Activated T-cell treated with anti-CD3 and anti-CD28 coated beads for 1 hour (primary cell): ENCODE measurements at places on chromosomes 4 and X.

DNA sequence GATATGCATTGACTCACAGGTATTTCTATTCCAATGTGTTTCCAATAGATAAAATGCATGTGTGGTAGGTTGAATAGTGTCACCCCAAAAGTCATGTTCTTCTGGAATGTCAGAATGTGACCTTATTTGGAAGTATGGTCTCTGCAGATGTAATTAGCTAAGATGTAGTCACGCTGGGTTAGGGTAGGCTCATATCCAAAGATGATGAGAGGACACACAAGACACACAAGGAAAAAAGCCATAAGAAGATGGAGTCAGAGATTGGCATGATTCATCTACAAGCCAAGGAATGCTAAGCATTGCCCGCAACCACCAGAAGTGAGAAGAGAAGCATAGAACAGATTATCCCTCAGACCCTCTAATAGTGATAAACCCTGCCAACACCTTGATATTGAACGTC lies 17.5 kb downstream of the ZNF330 start:
- no peak for DNase-seq

DNA sequence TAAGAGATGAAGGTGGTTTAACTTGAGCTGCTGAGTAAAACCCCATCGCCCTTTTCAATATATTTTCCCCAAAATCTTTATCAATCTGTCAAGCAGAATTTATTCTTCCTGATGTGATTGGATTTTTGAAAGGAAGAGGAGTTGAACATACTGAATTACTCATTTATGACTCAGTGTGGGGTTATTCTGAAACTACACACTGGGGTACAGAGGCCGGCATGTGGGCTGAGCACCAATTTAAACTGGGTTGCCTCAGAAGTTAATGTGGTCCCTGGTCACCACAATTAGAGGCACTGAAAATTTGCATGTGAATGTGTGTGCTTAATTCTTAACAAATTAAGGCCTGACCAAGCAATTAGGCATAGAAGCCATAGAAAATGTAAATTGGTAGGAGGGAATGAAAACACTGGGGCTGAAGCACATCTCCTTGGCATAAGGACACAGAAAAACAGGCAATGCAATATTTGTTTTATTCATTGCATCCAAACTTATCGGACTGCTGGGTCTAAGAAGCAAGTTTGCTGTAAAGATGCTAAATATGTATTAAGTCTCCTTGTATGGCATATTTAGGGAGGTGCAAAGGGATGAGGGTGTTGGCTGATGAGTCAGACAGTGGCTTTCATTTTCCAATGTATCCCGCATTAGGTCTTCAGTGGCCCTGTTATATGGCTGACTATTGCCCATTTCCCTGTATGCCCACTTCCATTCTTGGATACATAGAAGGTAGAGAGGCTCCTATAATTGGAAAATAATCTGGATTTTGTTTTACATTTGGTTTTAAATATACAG lies 170.9 kb downstream of the IL15 start:
- no peak for DNase-seq

DNA sequence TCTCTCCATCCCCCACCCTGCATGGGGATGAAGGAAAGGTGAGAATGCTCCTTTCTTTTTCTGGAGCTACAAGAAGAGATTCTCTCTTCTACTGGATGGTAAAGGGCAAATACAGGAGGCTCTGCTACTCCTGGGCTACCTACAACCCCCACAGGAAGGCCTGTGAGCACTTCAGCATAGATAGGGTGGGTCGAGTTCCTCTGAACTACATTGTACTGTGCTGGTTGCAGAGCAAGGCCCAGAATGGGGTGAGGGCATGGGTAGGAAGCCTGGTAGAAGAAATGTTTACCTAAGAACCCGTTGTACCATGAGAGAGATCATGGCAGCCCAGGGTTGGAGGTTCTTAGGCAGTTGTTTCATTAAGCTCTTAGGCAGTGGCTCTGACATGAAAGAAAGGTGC lies 510.4 kb downstream of the MID1IP1 start:
- DNase-seq: no peak

- DNase-seq: no peak
These were observed 44.9 kb downstream of the GPM6A start for GRCh38 chr4:175767150-175767549.

- DNase-seq: no peak
These were observed 15.9 kb upstream of the SEL1L3 start for GRCh38 chr4:25878676-25879075.

GRCh38 chr4:15078682-15079642 lies 76.7 kb downstream of the CPEB2 start:
- no peak for DNase-seq

DNA sequence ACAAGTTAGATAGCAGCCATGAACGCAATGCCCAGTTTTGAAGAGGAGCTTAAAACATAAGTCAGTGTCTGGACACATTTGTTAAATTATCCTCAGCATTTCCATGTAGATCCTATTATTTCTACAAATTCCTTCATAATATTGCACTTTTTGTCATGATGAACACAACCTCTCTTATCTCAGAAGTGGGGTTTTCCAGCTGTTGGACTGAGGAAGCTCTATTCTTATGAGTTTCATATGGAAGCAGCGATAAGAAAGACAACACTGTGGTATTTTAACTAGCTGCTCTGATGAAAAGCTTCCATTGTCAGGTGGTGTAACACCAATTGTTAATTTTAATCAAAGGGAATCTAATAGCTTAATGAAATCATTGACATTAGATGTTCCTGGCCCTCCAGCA lies 308.7 kb downstream of the GBA3 start:
- DNase-seq: no peak

DNA sequence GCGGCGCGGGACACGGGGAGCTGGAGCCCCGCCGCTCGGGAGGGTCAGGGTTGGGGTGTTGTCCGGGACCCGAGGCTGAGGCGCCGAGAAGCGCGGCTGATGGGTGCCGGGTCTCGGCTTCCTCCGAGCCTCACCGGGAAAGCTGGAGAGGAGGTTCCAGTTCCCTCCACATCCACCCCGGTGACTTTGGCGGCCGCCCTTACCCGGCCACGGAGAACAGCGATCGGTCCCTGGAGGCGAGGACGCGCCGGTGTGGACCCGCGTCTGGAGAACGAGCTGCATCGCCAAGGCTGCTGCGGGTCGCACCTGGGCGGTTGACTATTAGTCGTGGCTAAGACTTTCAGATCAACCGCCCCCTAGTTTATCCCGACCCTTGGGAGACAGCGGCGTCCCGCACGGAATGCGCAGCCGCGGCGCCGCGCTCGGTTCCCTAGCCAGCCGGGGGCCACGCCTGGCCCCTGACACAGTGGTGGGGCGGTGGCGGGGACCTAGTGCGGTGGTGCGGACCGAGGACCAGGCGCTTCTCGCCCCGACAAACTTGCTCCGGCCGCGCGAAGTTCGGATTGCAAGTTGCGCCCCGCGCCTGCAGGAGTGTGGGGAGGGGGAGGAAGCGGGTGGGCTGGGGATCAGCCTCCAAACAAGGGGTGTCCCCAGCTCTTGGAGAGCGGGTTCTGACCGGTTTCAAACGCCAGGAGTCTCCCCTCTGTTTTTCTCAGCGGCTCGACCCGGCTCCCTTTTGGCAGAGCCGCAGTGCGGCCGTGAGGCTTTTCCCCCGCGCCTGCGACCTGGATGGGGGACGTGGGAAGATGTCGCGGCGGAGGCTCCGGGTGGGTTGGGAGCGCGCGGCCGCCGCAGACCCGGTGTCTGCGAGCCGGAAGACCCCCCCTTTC lies 568 bp downstream of the FHDC1 start:
- DNase-seq: no peak

GRCh38 chrX:134024686-134025377 lies 39.4 kb upstream of the GPC3 start:
- no peak for DNase-seq

GRCh38 chrX:55056820-55057674 lies 17.8 kb upstream of the PAGE2B start:
- DNase-seq: no peak

DNA sequence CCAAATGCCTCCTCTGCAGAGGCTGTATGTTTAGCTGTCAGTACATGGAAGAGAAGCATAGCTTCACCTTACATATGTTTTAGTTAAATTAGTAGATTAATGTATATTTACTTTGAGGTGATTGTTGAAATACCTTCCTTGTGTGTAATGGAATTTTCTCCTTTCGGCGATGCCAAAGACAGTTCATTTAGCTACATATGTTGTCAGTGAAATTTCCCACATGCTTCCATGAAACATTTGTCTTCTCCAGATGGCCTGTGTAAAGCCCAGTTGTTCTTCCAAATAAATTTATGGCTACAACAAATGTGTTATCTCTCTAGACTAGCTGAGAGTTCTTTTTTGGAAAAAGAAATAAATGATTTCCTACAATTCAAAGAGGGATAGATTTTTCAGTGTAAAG lies 95.2 kb downstream of the GPAT3 start:
- DNase-seq: no peak

DNA sequence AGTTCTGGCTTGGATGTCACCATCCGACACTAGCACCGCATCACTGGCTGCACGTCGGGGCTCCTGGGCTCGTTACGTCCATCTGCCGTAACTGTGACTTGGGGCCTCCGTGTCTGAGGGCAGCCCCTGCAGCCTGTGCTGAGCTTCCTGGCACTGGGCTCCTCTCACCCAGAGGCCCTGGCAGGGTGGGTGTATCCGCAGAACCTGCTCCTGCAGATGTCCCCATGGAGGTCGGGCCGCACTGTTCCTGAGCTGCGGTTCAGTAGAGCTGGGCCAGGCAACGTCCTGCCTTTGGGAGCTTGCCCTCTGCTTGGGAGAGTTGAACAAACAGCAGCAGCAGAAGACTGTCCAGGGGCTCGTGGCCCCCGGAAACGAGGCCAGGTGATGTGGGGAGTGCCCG lies 71.4 kb downstream of the RGS12 start:
- no peak for DNase-seq

- DNase-seq: no peak
These were observed 93.0 kb downstream of the GEMIN8 start for GRCh38 chrX:13936521-13937225.

DNA sequence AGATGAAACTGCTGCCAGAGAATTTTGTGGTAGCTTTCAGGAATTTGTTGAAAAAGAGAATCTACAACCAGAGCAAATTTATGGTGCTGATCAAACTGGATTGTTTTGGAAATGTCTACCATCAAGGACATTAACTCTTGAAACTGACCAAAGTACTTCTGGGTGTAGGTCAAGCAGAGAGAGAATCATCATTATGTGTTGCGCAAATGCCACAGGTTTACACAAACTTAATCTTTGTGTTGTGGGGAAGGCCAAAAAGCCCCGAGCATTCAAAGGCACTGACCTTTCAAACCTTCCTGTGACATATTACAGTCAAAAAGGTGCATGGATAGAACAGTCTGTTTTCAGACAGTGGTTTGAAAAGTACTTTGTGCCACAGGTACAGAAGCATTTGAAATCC lies 2.1 kb downstream of the TIGD2 start:
- DNase-seq: no peak

DNA sequence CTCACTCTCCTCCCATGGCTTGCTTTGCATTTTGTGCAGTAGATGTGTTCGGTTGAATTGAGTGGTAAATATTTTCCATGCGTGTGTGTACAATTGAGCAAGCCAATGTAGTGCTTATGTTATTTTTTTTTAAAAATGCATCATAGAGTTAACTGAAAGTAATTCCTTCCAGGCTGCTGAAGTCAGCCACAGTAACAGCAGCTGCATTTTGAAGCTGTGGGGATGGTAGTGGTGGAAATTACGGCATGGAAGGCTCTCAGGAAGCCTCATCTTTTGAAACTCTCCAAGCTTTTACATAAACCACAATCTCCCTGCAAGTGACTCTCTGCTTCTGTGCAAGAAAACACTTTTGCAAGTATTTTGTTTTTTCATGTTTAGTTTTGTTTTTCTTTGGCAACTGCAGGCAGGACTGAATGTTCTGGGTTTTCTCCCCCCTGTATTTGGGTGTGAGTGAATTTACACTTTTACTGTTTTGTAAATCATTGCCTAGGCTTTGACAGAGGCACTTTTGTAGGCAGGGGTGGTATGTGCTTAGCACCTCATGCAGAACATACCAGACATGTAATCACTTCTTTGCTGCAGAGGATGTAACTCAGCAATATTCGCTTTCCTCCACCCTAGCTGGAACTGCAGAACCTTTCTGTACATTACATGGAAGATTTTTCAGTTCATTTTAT lies 56.2 kb downstream of the LRRC66 start:
- no peak for DNase-seq

DNA sequence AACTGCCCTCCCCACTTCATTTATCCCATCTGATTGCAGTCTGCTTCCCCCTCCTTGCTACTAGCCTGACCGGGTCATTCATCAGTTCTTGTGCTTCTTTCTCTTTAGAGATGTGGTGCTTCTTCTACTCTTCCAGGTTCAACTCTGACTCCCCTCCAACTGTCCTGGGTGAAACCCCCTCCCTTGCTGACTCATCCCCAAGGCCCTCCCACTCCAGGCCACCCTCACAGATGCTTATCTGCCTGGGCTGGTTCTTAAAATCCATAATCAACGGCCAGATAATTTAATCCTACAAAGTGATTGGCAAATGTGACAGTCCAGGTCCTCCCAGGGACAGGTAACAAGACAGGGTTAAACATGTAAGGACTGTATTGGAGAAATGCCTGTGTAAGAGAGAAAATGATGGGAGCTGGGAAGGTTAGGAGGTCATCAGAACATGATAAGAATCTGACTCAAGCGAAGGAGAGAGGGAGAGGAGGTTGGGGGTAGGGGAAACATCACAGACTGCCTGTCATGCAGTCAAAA lies 182.8 kb upstream of the C1QTNF7 start:
- no peak for DNase-seq

GRCh38 chr4:76799140-76799539 lies 98.8 kb downstream of the SOWAHB start:
- no peak for DNase-seq

GRCh38 chrX:14125462-14125861 lies 95.8 kb upstream of the GEMIN8 start:
- no peak for DNase-seq

- DNase-seq: no peak
These were observed 11.8 kb downstream of the TCEAL1 start for GRCh38 chrX:103640401-103641155.

DNA sequence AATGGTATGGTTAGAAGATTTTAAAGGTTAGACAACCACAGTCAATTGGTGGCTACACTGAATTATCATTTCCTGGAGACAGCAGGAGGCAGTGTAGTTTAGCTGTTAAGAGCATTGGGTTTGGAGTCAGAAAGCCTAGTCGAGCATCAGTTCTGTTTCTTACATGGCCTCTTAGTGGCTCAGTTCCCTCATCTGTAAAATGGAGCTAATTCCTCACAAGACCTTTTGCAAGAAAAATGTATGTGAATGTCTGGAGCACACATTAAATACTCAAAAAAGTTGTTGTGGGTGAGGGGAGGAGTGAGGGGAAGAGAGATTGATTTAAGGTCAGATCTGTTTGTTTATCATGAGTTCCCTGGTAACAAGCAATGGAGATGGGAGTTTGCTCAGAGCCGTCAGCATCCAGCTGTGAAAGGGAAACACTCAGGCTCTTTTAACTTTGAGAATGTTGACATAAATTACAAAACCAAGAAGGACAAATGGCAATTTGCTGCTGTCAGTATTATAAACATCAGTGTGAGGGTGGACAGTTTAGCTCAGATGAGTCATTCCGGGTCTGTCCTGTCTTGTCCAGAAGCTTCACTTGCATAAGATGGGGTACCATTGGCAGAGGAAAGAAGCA lies 98.2 kb upstream of the PGRMC2 start:
- no peak for DNase-seq

GRCh38 chr4:41835321-41835995 lies 86.9 kb upstream of the PHOX2B start:
- DNase-seq: no peak
